ENCODE measurements at places on chromosomes 1 and 21. TPM values are rescaled to one million over a fixed set of nuclear protein-coding genes. Genes with fewer than 3 reads are reported as not detected.

DNA sequence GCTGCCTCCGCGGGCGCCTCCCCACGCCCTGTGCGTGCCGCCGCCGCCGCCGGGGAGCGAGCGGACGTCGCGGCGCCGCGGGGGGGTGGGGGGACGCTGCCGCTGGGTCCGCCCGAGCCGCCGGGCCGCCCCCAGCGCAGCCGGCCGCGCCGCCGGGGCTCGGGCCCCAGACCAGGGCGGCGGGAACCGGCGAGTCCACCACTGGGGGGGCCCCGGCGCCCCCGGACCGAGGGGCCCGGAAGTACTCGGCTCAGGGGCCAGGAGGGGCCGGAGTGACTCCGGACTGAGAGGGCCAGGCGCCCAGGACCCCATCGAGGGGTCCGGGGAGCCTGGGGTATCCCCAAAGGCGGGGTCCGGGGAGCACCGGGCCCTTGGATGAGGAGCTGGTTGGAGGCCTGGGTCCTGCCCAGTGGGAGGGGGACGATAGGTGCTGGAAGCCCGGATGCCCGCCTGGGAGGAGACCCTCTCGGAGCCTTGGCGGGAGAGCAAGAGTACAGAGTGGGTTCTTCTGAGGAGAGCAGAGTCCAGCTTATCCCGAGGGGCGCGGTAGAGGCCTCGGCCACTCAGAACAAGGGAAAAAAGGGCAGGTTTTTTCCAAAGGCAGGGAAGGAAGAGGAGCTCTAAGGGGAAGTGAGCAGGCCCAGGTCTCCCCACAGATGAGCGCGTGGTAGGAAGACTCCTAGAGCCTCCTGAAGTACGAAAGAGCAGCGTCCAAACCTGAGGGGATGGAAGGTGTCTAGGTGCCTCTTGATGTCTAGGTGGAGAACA is 556 bp downstream of the GMEB1 start:
- DNase-seq = peak; percentile 74

DNA sequence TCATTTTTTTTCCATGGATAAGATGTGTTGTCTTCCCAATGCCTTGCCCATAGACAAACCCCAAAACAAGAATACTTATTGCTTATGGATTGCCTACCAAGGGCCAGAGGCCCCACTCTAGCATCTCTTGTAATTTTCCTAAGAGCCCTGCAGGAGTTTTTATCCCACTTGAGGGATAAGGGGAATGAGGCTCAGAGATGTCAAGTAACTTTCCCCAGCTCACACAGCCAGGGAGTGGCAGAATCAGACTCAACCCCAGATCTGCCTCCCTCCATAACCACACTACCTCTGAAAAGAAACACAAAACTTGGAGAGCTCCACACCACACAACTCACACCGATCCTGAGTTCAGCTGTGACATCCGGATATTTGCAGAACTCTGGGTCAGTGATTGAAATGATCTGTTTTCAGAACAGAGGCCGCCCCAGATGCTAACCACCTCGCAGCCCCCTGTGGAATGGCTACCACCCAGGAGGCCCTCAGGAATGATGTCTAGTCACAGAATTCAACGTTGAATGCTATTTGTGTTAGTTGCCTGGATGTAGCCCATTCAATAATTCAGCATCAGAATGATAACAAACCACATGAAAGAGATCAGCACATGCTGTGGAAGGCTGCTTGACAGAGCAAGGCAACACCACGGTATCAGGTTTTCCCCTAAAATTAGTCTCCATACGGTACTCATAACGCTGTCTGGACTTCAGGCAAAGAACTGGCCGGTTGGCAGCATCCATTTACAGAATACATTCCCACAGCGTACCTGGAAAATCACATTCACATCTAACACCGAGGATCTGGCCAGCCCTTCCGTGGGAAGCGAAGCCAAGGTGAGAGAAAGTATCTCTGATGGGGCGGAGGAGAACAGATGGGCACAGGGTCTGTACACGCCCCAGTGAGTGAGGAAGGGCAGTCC is 231.9 kb downstream of the TOMM20 start:
- no peak for DNase-seq

GRCh38 chr1:84377480-84378095 is 20.7 kb upstream of the DNASE2B start:
- DNase-seq = no peak

CFAP57 gene
- not detected for total RNA-seq

DNA sequence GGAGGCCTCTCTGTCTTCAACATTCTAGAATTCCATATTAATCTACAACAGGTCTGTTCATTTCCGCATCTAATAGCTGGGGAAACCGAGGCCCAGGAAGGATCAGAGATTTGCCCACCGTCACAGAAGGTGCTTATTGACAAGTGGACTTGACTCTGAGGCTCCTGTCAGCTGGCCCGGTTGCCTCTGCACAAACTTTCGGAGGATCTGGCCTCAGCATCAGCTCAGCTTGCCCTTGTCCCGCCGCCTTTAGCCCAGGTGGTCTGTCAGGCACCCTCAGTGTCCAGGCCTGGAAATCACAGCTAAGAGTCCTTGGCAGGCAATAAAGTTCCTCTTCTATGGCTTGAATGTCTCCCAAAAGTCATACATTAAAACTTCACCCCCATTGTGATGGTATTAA is 8.2 kb upstream of the RUNX3 start:
- DNase-seq = no peak

- DNase-seq = no peak
Measured at GRCh38 chr1:70044832-70045231, 160.5 kb downstream of the LRRC40 start.

DNA sequence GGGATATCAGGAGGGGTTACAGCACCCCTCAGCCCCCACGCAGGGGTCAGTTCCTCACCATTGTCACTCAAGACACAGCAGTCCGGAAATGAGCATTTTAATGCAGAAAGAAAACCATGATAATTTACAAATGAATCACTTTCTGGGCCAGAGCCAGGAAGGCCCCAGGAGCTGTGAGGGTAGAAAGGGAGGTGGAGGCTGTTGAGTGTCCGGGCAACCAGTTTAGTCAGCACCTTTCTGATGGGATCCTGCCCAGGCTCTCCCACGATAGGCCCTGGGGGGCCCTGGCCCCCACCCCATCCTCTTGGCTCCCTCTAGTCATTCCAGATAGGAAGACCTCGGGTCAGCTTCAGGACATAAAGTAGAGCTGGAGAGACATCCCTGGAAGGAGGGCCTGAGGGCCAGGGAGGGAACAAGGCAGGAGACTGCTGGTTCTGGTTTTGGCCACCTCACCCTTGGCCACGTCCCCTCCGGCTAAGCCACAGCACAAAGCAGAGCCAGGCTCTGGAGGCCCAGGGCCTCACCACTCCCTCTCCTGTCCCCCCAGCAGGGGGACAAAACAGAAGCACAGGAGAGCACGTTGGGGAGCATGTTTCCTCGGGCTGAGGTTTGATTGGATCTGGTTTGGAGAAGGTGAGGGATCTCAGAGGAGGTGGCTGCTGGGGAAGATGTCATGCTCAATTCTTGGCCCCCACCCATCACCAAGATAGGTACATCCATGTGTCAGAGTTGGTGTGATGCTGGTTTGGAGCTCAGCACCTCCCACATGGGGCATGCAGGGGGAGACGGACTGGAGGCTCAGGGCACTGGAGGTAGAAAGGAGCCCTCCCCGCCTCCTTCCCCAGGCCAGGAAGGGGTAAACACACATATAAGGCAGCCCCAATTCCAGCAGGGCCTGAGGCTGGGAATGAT is 20.6 kb downstream of the ETNK2 start:
- no peak for DNase-seq

UHMK1 gene
- total RNA-seq = 52.0 TPM

FCMR gene
- total RNA-seq = 4.8 TPM

GRCh38 chr21:35737899-35738346 is 322.4 kb downstream of the SETD4 start:
- DNase-seq = no peak

- peak; percentile 42 for DNase-seq
Measured at GRCh38 chr1:221886743-221887414, 145.0 kb upstream of the DUSP10 start.

GRCh38 chr1:244371242-244372141 is 80.2 kb downstream of the ADSS2 start:
- DNase-seq = no peak

DNA sequence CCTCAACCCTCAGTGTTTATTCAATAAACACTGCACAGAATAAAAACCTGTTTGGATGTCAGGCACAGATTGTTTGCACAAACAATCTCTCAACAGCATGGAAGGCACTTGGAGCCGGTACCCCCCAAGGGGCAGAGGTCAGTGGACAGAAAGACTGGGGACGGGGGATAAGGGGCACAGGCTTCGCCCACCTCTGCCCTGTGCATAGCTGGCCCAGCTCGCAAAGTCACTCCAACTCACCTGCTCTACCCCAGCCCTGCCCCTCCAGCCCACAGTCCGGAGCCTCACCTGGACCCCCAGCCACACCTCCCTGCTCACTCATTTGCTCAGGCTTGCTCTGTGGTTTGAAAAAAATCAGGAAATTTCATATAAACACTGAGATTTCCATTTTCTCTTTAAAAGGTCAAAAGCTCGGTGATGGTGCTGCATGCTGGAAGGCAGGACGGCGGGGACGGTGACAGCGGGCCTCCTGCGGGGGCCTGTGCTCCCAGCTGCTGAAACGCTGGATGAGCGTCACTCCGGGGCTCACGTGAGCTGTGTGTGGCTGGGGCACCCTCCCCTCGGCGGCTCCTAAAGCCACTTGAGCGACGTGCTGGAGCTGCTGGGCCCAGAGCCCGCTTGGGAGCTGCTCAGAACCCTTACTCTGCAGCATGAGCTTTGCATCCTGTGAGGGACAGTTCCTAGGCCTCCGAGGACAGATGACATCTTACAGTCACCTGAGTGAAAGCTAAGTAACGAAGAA is 54.5 kb downstream of the PRDM15 start:
- no peak for DNase-seq

DNA sequence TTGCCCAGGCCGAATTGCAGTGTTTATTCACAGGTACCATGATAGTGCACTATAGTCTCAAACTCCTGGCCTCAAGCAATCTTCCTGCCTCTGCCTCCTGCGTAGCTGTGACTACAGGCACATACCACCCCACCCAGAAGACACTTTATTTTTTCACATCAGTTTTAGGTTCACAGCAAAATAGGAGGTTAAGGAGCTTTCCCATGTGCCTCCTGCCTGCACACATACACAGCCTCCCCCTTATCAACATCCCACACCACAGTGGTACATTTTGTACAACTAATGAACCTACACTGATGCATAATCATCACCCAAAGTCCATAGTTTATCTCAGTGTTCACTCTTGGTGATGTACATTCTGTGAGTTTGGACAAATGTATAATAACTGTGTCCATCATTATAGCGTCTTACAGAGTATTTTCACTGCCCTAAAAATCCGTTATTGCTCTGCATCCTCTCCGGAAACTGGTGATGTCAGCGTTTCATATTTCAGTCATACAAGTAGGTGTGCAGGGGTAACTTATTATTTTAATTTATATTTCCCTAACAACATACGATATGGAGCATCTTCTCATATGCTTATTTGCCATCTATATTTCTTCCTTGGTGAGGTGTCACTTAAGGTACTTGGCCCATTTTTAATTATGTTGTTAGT is 23.2 kb downstream of the OR13G1 start:
- no peak for DNase-seq

DNA sequence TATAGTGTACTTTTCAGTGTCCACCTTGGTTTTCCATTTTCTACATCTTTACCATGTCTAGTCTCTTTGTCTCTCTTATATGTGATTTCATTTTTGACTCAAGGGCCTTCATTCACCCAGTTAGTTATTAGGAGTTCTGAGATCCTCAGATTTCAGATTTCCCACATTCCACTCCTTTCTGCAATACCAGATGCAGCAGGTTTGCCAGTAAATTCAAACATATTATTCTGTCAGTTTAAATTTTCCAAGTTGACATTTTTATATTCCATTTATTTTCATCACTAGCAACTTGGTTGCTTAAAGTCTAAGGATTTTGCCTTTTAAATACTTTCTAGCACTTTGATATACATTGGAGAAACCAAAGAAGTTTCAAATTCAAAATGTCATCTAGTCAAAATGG is 42.4 kb downstream of the ABL2 start:
- DNase-seq = no peak

DNA sequence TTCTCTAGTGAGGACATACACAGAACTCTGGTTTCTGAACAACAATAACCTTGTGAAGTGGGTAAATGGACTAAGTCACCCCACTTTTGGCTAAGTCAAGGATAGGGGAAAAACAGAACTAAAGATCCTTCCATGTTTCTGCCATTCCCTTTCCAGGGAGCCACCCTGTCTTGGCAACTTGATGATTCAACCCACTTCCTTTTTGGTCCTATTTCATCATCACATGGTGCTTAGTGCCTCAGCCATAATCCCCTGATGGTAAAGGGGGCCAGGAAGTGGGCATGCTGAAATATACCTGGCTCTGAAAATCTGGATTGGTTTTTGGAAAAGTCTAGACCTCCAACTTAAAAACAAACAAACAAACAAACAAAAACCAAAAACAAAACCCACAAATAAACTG is 206.4 kb upstream of the FOXD3 start:
- no peak for DNase-seq

- DNase-seq = no peak
Measured at GRCh38 chr21:16568244-16568643, 838.5 kb downstream of the USP25 start.

DNA sequence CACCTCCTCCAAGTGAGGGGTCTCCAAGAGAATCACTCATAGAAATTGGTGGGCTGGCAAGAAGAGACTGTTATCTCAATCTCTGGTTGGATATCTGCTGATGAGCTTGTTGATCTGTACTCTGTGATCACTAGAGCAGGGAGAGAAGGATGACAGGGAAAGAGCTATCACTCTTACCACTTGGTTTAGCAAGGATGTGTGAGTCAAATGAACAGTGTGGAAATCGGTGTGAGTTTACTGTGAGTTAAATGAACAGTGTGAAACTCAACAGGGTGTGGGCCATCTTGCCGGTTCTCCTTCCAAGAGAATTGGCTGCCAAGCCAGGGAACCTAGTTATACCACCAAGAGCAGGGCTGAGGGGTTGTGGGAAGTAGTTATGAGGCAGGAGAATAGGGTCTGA is 33.3 kb upstream of the CD1D start:
- no peak for DNase-seq

LCE3E gene
- total RNA-seq = not detected

- DNase-seq = no peak
Measured at GRCh38 chr1:161998811-161999210, 24.9 kb downstream of the OLFML2B start.

- DNase-seq = no peak
Measured at GRCh38 chr1:97767381-97767780, 153.5 kb downstream of the DPYD start.

- no peak for DNase-seq
Measured at GRCh38 chr1:5820026-5820421, 172.2 kb downstream of the NPHP4 start.

- no peak for DNase-seq
Measured at GRCh38 chr1:181392613-181393220, 90.6 kb upstream of the CACNA1E start.

GRCh38 chr1:245330951-245331350 is 176.2 kb downstream of the KIF26B start:
- DNase-seq = no peak

MYBPH gene
- not detected for total RNA-seq

SPRR2A gene
- not detected for total RNA-seq

SMPDL3B gene
- total RNA-seq = 62.4 TPM

DNA sequence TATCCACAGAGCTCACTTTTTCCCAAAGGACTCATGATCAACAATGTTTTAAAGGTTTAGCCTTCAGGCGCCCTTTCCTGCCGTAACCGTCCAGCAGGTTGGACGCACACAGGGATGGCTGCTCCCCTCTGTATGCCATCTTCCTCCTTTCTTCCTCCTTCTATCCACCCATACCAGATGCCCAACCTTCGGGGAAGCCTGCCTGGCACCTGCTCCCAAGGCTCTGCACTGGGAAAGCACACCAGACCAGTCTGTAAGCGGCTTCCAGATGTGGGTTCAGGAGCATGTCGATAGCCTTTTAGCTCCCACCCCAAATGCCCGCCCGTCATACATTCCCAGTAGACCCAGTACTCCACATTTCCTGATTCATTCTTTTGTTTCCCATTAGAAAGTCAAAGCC is 52.9 kb downstream of the STUM start:
- no peak for DNase-seq
